Suppressor macrophage treated with lipopolysaccharide for 4 hours (primary cell): ENCODE measurements at places on chromosomes 11 and 22.

DNA sequence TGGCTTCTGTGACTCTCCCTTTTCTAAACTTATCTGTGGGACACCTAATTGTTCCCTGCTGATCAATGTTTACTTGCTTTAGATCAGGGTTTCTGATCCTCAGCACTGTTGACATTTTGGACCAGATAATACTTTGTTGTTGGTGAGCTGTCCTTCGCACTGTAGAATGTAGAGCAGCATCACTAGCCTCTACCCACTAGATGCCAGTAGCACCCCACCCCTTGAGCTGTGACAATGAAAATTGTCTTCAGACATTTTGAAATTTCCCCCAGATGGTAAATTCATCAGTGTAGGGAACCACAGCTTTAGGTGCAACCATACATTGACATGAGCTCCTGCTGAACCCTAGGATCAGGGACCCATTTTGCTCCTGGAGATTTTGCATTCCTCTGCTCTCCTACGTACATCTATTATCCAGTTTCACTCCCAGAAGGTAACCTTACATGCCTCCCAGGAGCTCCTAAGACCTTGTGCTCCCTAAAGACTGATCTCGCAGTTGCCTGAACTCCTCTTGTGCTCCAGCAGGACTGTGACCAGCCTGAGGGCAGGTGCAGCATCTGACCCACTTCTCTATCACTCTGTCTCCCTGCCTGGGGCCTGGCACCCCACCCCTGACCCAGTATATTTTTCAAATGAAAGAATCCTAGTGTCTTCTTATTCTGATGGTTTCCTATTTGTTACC lies 107.8 kb downstream of the FAR1 start:
- DNase-seq: peak; percentile 34

- DNase-seq: no peak
Observed at GRCh38 chr22:32494971-32495370, 20.4 kb downstream of the FBXO7 start.

- no peak for DNase-seq
Observed at GRCh38 chr11:112177589-112177988, 2.3 kb downstream of the BCO2 start.

DNA sequence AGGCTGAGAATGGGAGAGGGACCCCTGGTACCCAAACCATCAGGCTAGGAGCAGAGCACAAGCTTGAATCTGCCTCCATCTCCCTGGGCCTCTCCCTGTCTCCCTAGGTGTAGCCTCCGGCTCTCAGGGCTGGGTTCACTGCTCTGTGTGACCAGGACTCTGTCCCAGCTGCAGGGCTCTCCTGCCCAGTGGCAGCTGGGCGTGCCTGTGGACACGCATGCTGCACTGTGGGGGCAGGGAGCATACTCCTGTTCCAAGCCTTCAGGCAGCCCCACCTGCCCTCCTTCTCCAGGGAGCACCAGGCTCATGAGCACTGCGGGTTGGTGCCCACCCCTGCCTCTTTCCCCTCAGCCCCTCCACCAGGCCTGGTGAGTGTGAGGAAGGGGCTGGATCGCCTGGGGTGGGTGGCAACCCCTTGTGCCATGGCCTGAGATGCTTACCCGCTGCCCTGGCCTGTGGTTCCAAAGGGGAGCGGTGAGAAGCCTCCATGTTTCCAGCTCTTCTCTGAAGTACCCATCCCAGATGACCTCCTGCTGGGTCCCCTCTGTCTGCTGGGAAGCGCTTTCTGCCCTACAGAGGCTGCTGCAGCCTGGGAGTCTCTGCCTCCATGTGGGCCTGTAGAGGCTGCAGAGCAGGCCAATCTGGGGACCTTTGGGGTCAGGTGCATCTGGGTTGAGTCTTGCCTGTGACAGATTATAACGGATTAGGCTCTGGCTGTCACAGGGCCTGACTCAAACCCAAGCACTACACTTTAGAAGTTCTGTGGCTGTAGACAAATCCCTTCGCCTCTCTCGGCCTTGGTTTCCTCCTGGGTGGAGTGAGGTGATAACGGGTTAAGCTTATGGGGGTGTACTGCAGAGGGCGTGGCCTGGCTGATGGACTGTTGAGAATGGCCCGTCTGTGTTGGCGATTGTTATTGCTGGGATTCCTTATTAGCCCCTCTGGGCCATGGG lies 43.7 kb downstream of the WNT11 start:
- DNase-seq: no peak
